ENCODE measurements at places on chromosomes 4 and X.
A peak's percentile ranks its signal among the peaks of the same experiment; 100 is the strongest.

GRCh38 chrX:65841263-65841662, 173.8 kb downstream of the MSN start:
- DNase-seq: no peak

DNA sequence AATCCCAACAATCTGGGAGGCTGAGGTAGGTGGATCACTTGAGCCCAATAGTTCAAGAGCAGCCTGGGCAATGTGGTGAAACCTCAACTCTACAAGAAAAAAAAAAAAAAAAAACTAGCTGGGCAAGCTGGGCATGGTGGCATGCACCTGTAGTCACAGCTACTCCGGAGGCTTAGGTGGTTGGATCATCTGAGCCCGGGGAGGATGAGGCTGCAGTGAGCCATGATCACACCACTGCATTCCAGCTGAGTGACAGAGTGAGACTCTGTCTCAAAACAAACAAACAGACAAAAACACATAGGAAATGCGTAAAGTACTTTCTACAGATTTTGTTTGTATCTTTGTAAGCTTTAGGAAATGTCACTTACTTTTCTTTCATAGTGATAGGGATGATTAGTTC, 307.2 kb upstream of the NR3C2 start:
- DNase-seq: no peak

DNA sequence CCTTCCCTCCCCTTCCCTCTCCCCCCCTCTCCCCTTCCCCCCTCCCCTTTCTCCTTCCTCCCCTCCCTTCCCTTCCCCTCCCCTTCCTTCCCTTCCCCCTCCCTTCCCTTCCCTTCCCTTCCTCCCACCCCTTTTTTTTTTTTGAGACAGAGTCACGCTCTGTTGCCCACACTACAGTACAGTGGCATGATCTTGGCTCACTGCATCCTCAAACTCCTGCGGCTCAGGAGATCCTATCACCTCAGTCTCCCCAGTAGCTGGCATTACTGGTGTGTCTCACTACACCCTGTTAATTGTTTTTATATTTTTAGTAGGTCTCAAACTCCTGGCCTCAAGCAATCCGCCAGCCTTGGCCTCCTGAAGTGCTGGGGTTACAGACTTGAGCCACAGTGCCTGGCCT, 66.6 kb downstream of the TBC1D9 start:
- no peak for DNase-seq

DNA sequence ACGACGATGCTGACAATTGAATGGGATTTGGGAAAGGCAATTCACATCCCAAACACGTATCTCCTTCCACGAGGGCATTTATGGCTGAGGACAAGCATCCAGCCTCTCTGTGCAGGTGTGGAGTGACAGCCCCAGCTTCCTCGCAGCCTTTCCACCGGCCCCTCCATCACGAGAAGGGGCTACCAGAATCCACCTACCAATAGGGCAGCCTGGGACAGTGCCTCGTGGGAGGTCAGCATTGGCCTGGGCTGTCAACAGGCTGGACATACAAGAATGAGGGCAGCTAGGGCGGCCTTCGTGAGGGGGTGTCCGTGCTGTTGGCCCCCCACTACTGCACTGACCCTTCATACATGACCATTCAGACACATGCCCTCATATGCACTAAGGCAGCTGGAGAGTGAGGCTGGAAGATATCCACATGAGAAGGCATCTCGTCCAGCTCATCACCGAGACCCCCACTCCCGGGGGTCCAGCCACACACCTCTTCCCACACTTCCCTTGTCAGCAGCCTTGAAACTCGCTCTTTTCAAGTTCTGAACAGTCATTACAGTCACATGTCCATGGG, 81.0 kb upstream of the ADRA2C start:
- DNase-seq: no peak

- DNase-seq: no peak
Observed at GRCh38 chr4:24956091-24956490, 43.2 kb upstream of the CCDC149 start.

- DNase-seq: no peak
Observed at GRCh38 chr4:8896071-8896470, 24.4 kb upstream of the HMX1 start.

DNA sequence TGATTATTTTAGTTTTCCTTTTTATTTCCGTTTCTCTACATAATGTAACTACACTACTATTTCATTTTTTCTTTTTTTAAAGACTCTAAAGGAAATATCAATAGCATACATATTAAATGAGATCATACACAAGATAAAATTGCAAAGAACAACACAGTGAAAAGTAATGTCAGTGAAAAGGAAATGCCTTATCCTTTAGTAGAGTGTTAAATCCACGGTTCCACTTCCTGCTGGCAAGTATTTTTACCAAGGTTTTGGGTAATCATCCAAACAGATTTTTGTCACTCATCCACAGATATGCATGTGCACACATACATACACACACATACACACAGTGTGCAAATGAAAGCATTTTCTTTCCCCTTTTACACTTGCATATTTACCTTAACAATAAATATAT, 548.9 kb downstream of the PPP4R3C start:
- DNase-seq: no peak

GRCh38 chr4:10120943-10121567, 4.5 kb upstream of the WDR1 start:
- DNase-seq: no peak

- no peak for DNase-seq
Observed at GRCh38 chrX:12366440-12366839, 228.2 kb downstream of the FRMPD4 start.

- DNase-seq: peak; percentile 24
Observed at GRCh38 chr4:117560329-117560728, 474.0 kb upstream of the NDST3 start.
